Stimulated activated CD4-positive, alpha-beta T cell treated with anti-CD3 and anti-CD28 coated beads, Interleukin-1b, Interleukin-23, amount 100 ng/mL, for 48 hours (primary cell): ENCODE measurements at places on chromosomes 16 and 17.
A peak's percentile ranks its signal among the peaks of the same experiment; 100 is the strongest.

DNA sequence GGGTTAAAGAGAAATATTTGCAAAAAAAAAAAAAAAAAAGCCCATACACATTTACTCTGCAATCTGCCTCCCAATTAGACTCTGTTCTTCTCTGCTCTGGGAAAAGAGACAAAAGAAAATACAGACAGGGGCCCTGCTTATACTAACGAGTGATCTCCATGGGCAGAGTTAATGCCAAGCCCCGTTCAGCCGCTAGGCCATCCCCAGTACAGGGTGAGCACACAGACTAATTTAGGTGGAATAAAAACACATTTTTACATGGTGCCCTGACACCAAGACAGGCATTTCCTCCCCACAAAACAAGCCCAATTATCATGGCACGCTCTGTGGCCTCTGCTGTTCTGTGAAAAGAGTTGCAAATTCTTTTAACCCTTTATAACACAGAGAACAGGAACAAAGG is 356.3 kb upstream of the C16orf82 start:
- no peak for DNase-seq

DNA sequence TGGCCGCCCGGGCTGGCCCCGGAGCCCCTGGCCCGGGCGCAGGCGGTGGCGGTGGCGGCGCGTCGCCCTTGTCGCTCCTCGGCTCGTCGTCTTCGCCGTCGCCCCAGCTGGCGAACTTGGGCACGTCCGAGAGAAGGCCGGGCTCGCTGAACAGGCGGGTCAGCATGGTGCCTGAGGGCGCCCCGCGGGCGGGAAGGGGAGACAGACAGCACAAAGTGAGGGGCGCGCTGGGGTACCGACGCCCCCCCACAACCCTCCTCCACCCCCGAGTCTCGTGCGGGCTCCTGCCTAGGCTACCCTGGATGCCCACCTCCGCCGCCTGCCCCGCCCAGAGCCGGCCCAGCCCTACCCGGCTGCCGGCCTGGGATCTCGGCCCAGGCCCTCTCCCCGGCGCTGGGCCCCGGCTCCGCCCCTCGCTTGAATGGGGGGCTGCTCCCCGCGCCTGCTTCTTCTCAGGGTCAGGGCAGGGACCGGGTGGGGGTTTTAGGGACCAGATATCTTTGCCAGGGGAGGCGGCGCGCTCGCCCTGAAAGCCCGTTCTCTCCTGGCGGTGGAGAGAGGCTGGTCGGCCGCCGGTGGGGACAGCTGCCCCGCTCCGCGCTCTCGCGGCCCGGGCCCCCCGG is 1.2 kb downstream of the NEUROD2 start:
- no peak for DNase-seq

GRCh38 chr17:41722231-41722630 is 10.1 kb downstream of the GAST start:
- DNase-seq: no peak

GRCh38 chr16:10250137-10250828 is 68.1 kb upstream of the GRIN2A start:
- DNase-seq: no peak

GRCh38 chr17:79000396-79001189 is 9.0 kb downstream of the CANT1 start:
- DNase-seq: no peak

DNA sequence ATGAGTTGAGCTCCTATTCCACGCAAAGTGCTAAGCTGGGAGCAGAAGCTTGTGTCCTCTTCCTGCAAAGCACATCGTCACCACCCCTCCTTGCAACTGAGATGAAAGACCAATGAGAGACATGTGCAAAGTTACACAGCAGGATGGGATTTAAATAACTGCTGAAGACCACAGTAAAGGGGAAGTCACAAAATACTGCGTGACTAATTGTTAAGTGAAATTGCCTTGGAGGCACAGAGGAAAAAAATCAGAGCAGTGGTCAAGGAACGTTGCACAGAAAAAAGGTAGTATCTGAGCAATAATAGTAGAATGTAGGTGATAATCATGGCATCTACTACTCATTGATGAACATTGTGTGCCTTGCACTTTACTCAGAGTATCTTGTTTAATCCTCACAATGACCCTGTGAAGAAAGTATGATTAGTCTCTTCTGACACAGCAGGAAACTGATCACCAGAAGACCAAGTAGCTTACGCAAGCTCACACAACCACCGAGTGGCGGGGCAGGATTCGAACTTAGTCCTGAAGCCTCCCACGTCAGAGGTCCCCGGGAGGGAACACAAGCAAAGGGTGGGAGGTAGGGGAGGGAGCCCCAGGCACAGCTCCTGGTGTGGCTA is 15.4 kb upstream of the MYO18A start:
- no peak for DNase-seq

DNA sequence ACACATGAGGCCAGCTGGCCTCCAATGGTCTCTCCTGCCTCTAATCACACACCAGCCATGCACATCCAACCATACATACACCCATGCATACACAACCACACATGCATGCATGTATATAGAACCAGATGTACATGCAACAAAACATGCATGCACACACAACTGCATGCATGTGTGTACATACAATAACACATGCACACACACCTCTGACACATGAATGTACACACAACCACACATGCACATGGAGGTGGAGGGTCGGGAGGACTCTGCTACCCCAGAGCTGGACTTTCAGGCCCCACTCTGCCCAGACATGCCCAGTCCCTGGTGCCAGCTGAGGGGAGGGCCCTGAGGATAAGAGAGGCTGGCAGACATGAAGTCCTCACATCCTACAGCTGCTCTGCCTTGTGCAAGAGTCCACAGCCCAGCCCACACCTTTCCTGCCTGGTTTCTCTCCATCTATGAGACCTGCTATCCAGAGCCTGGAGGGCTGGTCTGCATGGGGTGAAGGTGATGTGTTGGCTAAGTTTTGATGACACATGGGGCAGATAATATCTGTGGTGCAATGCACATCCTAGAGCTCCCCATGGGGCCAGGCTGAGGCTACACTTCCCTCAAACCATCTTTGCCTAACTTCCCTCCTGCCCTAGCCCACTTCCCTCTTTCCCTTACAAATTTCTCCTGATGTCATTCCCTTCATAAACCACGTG is 50.9 kb upstream of the SDK2 start:
- DNase-seq: no peak

DNA sequence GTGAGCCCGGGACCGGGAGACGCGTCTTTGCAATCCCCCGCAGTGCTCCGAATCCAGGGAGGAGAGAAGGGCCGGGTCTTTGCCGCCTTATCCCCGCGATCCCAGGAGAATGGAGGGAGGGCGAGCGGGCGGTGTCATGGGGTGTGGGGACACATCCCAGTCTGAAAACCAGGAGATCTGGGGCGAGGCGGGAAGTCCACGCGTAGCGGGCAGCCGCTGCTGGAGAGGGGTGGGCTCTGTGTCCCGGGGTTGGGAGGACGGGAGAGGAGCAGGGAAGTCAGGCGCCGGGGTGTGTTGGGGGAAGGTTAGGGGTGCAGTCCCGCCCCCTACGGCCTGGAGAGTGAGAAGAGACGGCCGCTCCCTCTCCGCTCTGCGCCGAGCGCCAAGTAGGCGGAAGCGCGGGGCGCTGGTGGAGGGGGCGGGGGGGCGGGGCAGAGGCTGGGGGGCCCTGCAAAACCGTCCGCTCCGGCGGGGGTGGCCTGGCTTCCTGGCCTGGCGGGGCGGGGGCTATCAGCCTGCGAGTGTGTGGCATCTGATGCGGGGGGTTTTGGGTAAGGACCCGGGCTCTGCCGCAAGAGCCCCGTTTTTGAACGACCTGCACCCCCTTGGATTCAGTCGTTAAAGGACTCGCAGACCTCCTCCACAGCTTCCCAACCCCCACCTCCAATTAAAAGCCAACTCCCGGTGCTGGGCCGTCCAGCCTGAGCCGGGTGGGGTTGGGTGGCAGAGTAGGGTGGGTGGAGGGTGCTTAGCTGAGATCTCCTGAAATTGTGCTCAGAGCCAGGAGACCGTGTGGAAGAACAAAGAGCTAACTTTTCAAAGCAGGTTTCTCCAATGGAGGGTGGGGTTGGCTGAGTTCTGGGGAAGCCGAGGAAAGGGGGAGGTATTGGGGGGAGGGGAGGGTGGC is 654 bp downstream of the LASP1 start:
- peak; percentile 72 for DNase-seq

- peak; percentile 75 for DNase-seq
Observed at GRCh38 chr17:81926451-81927151, 934 bp downstream of the MAFG start.
